Naive thymus-derived CD8-positive, alpha-beta T cell (primary cell): ENCODE measurements at places on chromosomes 7 and 10.
A peak's percentile ranks its signal among the peaks of the same experiment; 100 is the strongest.

DNA sequence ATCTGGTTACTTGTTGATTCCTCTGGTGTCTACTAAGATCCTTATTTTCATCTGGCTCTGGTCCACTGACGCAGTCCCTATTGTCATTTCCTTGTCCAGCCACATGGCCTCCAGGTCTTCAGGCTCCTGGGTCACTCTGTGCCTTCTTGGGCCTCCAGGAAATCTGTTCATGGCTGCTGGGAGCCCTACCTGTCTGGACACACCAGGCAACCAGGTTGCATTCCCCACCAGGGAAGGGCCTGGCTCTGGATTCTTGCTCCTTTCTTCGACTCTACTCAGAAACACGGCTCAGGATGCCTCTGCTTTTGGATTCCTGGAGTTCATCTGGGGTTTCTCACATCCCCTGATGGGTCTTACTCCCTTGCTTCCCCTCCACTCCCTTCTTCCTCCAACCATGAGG, 8.0 kb upstream of the PPIF start:
- no peaks in the 10 kb centered on the region for H3K27me3 ChIP-seq
- H3K4me1 ChIP-seq: no peaks in the 10 kb centered on the region
- no peak overlapping the region for H3K4me3 ChIP-seq
- no peak overlapping the region for H3K27ac ChIP-seq
- H3K36me3 ChIP-seq: no peaks in the 10 kb centered on the region
- DNase-seq: no peak

DNA sequence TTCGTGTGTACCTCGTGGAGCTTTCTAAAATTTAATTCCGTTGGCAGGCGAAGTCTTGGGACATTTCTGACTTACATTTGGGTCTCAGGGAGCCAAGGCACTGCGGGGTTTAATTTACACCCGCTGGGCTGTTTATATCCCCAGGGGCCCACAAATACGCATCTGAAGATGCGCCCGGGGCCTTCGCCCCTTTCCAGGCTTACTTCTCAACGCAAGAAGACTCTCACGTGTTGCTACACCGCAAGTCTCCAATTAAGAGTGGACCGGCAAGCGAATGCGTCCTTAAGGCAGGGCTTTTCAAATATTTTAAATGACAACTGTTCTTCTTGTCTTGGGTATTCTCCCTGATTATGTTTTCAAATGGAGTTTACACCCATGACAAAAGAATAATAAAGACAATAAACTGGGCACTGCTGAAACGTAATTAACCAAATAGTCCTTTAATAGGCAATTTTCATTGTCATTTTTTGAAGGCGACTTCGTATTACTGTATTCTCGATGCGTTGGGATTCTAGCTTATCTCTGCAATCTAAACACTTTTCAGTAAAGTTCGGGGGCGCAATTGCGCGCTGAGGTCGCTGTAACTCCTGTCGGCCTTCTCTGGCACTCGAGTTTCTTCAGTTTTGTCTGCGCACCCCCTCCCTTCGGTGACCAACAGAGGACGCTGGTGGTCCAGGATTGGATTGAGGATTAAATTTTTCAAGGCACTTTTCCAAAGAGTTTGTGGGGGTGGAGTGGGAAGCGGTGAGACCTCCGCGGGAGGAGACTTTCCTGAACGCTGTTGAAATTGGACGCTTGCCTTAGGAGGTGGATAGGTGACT, 837 bp upstream of the IGFBP3 start:
- DNase-seq: no peak
- peak overlapping the region; percentile 64 for H3K4me3 ChIP-seq
- H3K36me3 ChIP-seq: no peaks in the 10 kb centered on the region
- peaks cover 12% of the 10 kb centered on the region for H3K27me3 ChIP-seq
- H3K4me1 ChIP-seq: peaks cover 29% of the 10 kb centered on the region

- peaks cover 7% of the 10 kb centered on the region for H3K27me3 ChIP-seq
- H3K4me3 ChIP-seq: no peak overlapping the region
- DNase-seq: no peak
- no peaks in the 10 kb centered on the region for H3K4me1 ChIP-seq
- no peak overlapping the region for H3K27ac ChIP-seq
- H3K36me3 ChIP-seq: no peaks in the 10 kb centered on the region
These were observed 138.1 kb downstream of the RELN start for GRCh38 chr7:103851357-103851756.

DNA sequence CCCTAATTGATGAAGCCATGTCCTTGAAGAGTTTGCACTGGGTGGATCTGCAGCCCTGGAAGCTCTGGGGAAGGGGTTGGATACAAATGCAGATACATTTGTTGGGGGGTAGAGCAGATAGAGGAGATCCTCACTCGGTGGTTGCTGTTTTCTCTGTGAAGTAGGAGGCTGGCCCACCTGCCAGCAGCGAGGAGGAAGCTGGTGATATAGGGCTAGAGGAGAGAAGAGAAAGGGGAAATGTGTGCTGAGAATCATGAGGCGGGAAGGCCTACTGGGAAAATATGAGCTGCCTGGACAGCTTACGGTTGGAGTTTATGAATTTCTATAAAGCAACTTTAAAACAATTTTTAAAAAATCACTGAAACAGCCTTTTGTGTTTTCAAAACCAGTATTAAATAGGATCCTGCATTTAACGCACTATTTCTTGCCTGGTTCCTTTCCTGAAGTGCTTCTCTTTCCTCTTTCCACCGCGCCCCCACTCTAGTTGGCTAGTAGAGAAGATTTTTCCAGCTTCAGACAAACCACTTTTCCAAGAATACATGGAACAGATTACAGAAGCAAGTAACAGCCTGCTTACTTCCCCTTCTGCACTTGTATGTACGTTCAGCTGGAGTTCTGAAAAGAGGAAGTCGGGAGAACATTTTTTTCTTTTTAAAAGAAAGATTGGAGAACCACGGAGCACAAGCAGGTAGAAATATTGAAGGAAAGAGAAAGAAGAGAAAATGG, 100.6 kb upstream of the GLCCI1 start:
- H3K4me3 ChIP-seq: no peak overlapping the region
- H3K27me3 ChIP-seq: no peaks in the 10 kb centered on the region
- no peak overlapping the region for H3K27ac ChIP-seq
- DNase-seq: no peak
- H3K4me1 ChIP-seq: no peaks in the 10 kb centered on the region
- peaks cover 8% of the 10 kb centered on the region for H3K36me3 ChIP-seq

DNA sequence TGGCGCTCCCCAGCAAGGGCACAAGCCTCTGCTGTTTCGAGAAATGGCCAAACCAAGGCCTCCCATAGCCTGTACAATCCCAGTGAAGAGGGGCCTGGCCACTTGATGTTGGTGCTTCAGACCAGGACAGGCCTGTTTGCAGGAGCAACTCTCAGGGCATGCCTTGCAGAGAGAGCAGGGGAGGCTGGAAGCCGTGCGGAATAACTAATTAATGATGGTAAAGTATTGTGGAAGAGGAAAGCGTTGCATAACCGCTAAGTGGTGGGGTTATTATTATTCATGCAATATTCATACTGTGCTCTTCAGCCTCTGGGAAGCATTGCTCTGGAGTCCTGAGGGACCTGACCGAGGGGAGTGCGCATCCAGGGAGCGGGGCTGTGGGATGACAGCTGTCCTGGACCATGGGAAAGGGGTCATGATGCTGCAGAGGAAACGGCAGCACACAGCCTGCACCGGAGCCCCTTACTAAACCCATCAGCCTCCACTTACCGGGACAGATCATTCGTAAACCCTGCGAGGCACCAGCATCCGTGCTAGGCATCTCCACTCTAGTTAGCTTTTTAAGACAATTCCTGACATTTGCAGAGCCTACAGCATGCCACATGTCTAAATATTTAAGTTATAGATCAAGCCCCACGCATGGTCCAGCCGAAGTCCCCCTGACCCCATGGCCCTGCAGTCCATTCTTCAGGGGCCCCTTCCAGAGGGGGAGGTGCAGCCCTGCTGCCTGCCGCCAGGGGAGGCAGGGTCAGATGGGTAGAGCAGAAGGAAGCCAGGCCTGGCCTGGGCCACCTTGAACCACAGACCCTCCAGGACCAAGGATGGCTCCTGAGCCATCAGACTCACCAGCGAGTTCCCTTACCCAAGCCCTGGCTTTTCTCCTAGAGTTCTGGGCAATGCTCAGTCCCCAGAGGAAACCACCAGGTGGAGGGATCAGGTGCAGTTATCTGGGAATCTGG, 11.6 kb downstream of the TMEM273 start:
- H3K27ac ChIP-seq: no peak overlapping the region
- H3K36me3 ChIP-seq: no peaks in the 10 kb centered on the region
- no peaks in the 10 kb centered on the region for H3K4me1 ChIP-seq

- H3K27ac ChIP-seq: no peak overlapping the region
- H3K27me3 ChIP-seq: peaks cover 1% of the 10 kb centered on the region
- H3K4me1 ChIP-seq: no peaks in the 10 kb centered on the region
- H3K4me3 ChIP-seq: no peak overlapping the region
- H3K36me3 ChIP-seq: no peaks in the 10 kb centered on the region
- DNase-seq: no peak
These were observed 901.7 kb downstream of the KCNMA1 start for GRCh38 chr10:76735866-76736265.

DNA sequence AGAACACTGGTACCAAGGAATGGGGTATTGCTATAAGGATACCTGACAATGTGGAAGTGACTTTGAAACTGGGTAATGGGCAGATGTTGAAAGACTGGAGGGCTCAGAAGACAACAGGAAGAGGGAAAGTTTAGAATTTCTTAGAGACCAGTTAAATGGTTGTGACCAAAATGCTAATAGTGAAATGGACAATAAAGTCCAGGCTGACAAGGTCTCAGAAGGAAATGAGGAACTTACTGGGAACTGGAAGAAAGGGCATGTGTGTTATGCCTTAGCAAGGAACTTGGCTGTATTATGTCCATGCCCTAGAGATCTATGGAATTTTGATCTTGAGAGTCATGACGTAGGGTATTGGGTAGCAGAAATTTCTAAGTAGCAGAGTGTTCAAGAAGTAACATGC, 38.0 kb downstream of the FAM149B1 start:
- H3K36me3 ChIP-seq: peaks cover 8% of the 10 kb centered on the region
- no peak overlapping the region for H3K4me3 ChIP-seq
- no peak for DNase-seq
- H3K27me3 ChIP-seq: no peaks in the 10 kb centered on the region
- H3K4me1 ChIP-seq: no peaks in the 10 kb centered on the region

DNA sequence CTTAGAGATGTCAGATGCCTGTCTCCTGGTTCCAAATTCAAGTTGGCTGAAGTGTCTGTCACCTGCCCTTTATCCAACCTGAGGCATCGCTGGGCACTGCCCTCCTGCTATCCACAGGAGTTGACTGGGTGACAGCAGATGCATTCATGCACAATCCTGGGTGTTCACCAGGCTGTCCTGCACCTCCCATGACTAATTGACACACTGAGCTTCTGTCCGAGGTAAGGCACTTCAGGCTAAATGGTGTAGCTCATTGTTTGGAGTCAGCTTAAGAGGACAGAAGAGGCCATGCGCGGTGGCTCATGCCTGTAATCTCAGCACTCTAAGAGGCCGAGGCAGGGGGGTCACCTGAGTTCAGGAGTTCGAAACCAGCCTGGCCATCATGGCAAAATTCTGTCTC, 2.4 kb downstream of the UCMA start:
- no peaks in the 10 kb centered on the region for H3K4me1 ChIP-seq
- no peak overlapping the region for H3K4me3 ChIP-seq
- H3K27me3 ChIP-seq: no peaks in the 10 kb centered on the region
- H3K27ac ChIP-seq: no peak overlapping the region

DNA sequence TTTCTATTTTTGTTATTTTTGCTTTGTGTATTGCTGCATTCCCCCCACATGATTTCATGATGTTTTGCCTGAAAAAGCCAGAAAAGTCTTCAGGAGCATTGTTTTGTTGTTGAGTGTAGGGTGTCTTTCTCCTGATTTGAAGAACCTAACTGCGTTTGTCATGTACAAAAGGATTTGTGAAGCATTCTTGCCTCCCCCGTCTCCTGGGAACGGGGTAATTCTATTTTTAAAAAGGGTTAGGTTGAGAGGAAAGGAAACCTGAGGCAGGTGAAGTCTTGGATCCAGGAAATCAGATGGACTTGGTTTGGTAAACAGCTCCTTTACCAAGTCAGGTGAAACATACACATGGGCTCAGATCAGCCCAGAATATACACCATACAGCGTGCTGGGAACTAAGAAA, 26.0 kb upstream of the BTBD16 start:
- peaks cover 3% of the 10 kb centered on the region for H3K27me3 ChIP-seq
- no peaks in the 10 kb centered on the region for H3K36me3 ChIP-seq
- H3K4me1 ChIP-seq: no peaks in the 10 kb centered on the region
- no peak for DNase-seq
- no peak overlapping the region for H3K4me3 ChIP-seq

DNA sequence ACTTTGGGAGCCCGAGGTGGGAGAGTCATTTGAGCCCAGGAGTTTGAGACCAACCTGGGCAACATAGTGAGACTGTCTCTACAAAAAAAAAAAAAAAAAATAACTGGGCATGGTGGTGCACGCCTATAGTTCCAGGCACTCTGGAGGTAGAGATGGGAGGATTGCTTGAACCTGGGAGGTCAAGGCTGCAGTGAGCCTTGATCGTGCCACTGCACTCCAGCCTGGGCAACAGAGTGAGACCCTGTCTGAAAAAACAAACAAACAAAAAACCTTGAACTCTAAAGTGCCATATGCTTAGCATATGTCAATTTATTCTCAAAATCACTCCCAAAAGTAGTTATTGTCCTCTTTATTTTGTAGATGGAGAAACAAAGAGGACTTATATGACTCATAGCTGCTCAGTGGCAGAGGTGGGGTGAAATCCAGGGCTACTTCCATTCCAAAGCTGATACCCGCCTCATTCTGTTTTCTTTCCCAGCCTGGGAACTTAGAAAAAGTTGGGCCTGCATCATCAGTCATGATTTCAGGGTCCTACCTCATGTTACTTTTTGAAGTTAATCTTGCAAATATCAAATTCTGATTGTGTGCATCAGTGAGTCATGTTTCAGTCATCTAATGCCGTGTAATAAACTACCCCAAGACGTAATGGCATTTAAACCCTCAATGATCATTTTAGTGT, 13.3 kb downstream of the DHTKD1 start:
- H3K4me1 ChIP-seq: peaks cover 6% of the 10 kb centered on the region
- no peak overlapping the region for H3K27ac ChIP-seq
- peaks cover 4% of the 10 kb centered on the region for H3K36me3 ChIP-seq
- no peak overlapping the region for H3K4me3 ChIP-seq
- no peaks in the 10 kb centered on the region for H3K27me3 ChIP-seq

DNA sequence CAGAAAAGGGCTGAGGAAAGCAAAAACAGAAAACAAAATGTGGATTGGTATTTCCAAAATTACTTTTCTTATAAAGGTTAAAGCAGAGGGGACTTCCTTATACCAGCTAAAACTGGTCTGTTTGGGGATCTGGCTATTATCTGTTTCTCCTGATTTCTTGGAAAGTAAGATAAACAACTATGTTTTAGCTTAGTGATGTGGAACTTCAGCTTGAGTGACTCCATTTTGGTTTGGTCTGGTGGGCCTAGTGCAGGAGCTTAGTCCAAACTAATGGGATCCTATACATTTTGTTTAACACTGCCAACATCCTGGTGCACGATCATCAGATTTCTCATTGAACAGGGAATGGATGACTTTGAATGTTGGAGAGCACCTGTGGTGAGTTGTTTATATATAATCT, 283.5 kb downstream of the ADK start:
- H3K4me3 ChIP-seq: no peak overlapping the region
- H3K27ac ChIP-seq: no peak overlapping the region
- peaks cover 7% of the 10 kb centered on the region for H3K36me3 ChIP-seq

- H3K4me3 ChIP-seq: peak overlapping the region; percentile 92
- no peaks in the 10 kb centered on the region for H3K36me3 ChIP-seq
- no peak overlapping the region for H3K27ac ChIP-seq
- H3K4me1 ChIP-seq: peaks cover 28% of the 10 kb centered on the region
- no peaks in the 10 kb centered on the region for H3K27me3 ChIP-seq
These were observed 11.2 kb upstream of the C10orf95 start for GRCh38 chr10:102462512-102463054.
